ENCODE measurements at places on chromosomes 3 and 15. TPM values are rescaled to one million over a fixed set of nuclear protein-coding genes. Genes with fewer than 3 reads are reported as not detected.

IMPG2 gene
- total RNA-seq = 0.15 TPM

CASR gene
- total RNA-seq = not detected

SCN11A gene
- total RNA-seq = 0.07 TPM

GDPGP1 gene
- total RNA-seq = 8.6 TPM

BOC gene
- 10.6 TPM for total RNA-seq

JAGN1 gene
- total RNA-seq = 44.8 TPM

SNURF gene
- total RNA-seq = 6.3 TPM

CIB2 gene
- total RNA-seq = 37.2 TPM

LRRC34 gene
- total RNA-seq = 3.3 TPM

Measured in right atrium auricular region (tissue), 2 donors.